MCF 10A (cell line): ENCODE measurements at places on chromosomes 7 and 10. TPM values are rescaled to one million over a fixed set of nuclear protein-coding genes. Genes with fewer than 3 reads are reported as not detected.

Gene SPDYE2B
- total RNA-seq = not detected in 2 replicates

Gene CPA4
- 1.8 and 4.3 TPM in 2 replicates for total RNA-seq

Gene CFAP69
- 2.9 and 3.7 TPM in 2 replicates for total RNA-seq

Gene DLG5
- 126 and 127 TPM in 2 replicates for total RNA-seq

Gene HOXA6
- total RNA-seq = 0.96 and 2.0 TPM in 2 replicates

Gene PKD2L1
- not detected in 2 replicates for total RNA-seq

- H3K27ac ChIP-seq = no peak overlapping the region
- H3K4me3 ChIP-seq = no peak overlapping the region
- H3K27me3 ChIP-seq = no peaks in the 10 kb centered on the region
- H3K4me1 ChIP-seq = no peaks in the 10 kb centered on the region
These were observed 171.7 kb downstream of the CUX1 start for GRCh38 chr7:101989101-101989500.

DNA sequence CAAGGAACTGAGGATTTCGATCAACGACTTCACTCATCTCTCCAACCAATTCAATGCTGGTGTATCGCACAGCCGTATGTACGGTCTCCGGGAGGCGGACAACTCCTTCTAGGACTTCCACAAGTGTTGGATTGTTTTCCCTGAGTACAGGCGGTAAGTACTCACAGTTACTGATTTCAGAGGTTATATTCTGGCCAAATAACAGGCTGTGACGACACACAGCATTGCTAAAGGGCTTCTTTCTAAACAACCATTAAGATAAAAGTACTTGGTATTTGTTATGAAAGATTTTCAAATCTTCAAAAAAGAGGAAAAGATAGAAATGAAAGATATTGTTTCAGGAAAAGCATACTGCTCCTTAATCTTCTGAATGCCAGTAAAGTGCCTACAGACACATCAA, 52.2 kb downstream of the IRF5 start:
- no peaks in the 10 kb centered on the region for H3K27me3 ChIP-seq
- peaks cover 58% of the 10 kb centered on the region for H3K36me3 ChIP-seq
- H3K4me3 ChIP-seq = no peak overlapping the region
- DNase-seq = no peak
- H3K4me1 ChIP-seq = no peaks in the 10 kb centered on the region
- no peak overlapping the region for H3K27ac ChIP-seq

DNA sequence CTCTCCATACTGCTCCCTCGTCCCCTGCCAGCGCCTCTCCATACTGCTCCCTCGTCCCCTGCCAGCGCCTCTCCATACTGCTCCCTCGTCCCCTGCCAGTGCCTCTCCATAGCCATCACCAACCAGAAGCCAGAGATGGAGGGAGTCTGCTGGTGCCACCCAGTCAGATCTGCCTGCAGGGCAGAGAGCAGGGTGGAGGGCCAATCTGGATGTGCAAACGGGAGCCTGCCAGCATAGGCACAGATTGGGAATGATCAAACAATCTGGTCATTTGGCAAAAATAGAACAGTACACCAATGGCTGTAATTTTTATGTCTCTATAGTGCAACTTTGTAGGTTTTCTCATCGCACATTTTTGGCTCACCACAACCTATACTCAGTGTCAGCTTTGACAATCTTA, 76.9 kb upstream of the LRRC4 start:
- DNase-seq = no peak
- no peak overlapping the region for H3K27ac ChIP-seq
- no peaks in the 10 kb centered on the region for H3K4me1 ChIP-seq
- H3K4me3 ChIP-seq = no peak overlapping the region

DNA sequence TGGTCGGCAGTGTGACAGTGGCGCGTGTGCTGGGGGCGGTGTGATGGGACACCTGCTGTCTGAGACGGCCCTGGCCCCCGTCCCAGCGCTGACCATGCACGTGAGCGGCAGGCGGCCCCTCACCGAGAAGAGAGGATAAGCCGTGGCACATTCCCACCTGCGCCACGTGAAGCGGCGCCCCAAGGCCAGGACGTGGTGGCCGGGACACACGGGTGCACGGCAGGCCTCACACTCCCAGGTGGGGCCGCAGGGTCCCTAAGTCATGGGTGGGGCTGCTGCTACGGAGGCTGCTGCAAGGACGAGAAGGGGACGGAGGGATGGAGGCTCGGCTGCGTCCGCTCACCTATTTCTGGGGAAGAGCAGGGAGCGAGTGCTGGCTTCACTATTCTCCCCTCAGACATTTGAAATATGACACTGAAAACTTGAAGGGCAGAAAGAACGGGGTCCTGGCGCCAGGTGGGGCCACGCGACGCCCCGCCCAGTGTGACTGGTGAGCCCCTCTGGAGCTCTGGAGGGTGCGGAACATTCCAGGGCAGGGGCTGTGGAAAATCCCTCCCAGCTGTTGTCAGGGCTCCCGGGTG, 7.5 kb downstream of the CYP2W1 start:
- H3K27ac ChIP-seq = no peak overlapping the region
- DNase-seq = no peak
- no peaks in the 10 kb centered on the region for H3K27me3 ChIP-seq
- H3K36me3 ChIP-seq = peaks cover 12% of the 10 kb centered on the region
- H3K4me1 ChIP-seq = peaks cover 6% of the 10 kb centered on the region

GRCh38 chr7:36312064-36312914, 77.4 kb upstream of the ANLN start:
- peak; percentile 74 for DNase-seq
- no peaks in the 10 kb centered on the region for H3K27me3 ChIP-seq
- H3K36me3 ChIP-seq = no peaks in the 10 kb centered on the region
- no peak overlapping the region for H3K27ac ChIP-seq
- H3K4me1 ChIP-seq = peaks cover 11% of the 10 kb centered on the region
- no peak overlapping the region for H3K4me3 ChIP-seq

DNA sequence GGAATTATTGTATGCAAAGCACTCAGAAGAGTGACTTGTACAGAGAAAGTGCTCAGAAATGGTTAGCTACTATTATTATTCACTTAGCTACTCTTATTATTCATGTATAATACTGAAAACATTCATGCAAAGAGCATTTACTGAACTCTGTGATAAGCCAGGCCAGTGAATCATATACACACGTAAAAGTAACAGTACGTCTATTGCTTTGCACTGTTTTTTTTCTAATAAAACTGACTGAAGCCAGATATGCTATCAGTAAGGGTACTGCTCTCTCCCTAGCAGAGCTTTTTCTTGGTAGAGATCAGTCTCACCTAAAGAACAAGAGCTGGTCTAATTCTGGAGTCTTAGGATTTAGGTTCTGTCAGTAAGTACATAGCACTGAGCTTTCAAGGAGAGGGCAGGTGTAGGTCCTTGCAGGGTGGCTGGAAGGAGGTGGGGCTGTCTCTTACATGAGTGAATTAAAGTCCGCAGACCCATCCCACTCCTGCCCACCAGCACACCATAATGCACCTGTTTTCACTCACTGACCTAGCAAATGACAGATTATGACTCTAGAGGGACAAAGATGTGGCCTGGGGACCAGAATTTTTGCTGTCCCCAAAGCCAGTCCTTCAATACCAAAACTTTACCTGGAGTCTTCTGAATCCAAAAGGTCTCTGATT, 145.9 kb downstream of the ARID5B start:
- H3K4me1 ChIP-seq = peaks cover 43% of the 10 kb centered on the region
- H3K36me3 ChIP-seq = peaks cover 24% of the 10 kb centered on the region
- no peak for DNase-seq

DNA sequence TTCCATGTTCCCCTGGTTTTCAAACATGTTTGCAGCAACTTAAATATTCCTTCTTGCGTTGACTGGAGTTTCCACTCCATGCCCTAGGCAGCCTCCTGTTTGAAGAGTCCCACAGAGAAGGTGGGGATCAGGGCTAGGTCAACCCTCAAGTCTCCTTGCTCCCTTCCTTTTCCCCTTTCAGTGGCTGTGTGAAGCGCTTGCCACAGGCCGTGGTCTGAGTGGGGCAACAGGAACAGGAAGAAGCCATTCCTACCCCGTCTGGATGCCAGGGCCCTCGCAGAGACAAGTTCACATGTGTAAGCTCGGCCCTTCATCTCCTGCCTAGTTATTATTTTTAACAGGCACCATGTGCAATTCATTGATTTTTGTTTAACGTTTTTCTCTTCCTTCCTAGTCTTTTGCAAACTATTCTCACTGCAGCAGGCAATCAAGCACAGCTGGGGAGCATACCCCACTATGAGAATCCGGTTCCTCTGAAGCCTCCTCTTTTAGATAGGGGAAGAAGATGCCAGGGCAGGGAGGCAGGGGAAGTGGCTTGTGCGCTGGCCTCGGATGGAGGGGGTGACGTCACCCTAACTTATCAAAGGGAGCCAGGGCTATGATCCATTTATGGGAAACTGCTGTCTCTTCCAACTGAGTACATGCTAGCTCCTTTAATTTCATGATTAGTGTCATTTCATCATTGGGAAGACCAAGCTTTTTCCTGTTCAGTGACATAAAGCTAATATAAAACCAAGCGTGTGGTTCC, 64.2 kb downstream of the PRLHR start:
- peaks cover 6% of the 10 kb centered on the region for H3K4me1 ChIP-seq
- no peak overlapping the region for H3K4me3 ChIP-seq
- no peaks in the 10 kb centered on the region for H3K36me3 ChIP-seq
- no peak overlapping the region for H3K27ac ChIP-seq
